ENCODE measurements at places on chromosomes 3 and 15. TPM values are rescaled to one million over a fixed set of nuclear protein-coding genes. Genes with fewer than 3 reads are reported as not detected.

- no peak for DNase-seq
Measured at GRCh38 chr15:49382394-49382793, 40.6 kb upstream of the FGF7 start.

DNA sequence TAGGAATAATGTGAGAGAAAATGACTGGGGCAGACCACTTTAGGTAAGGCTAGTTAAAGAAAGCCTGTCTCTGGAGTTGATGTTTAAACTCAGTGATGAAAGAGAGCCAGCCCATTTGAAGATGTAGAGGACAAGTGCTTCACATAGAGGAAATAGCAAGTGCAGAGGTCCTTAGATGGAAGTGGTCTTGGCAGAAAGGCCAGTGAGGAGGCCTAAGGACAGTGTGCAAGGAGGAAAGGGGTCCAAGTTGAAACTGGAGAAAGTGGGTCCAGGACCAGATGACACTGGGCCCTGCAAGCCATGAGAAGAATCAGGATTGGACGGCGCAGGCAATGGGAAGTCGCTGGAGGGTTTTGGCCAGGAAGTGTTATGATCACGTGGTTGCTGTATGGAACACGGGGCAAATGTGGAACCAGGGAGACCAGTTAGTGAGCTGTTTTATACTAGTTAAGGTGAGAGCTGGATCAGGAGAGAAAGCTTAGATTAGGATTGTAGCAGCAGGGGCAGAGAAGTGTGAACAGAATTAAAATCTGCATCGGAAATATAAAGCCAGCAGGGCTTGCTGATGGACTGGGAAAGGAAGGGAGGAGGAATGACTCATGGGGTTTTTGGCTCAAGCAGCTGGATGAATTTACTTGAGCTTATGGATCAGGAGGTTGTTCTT is 48.0 kb upstream of the SCAANT1 start:
- no peak for DNase-seq

GRCh38 chr3:69445498-69445897 is 59.6 kb upstream of the FRMD4B start:
- no peak for DNase-seq

DNA sequence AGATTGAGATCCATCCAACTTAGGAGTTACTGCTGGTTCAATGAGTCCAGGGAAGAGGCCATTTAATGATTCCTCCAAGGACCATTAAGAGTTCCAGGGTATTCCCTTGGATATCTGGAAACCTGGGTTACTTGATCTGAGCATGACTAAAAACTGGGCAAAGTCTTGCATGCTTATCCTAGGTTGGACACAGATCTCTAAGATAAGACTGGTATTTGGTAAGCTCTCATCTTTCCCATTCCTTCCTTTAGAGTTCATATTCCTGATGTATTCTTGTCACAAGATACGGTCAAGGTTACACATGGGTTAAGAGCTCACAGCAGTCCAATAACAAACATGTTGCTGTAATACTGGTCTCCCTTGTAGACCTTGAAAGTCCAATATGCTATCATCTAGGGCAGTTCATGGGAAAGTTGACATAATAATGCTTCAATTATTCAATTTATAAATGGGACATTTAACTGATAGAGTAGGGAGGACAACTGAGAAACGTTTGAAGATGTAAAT is 301.7 kb downstream of the TIGIT start:
- DNase-seq = no peak

- no peak for DNase-seq
Measured at GRCh38 chr3:112811131-112811884, 35.4 kb downstream of the CD200R1L start.

The CCR5 gene
- total RNA-seq = not detected

The TMCO5A gene
- total RNA-seq = not detected

All from epithelial cell of proximal tubule (primary cell).